Activated CD4-positive, alpha-beta T cell treated with anti-CD3 and anti-CD28 coated beads, Interleukin-10, Interleukin-2, amounts not matched to agents 100 ng/mL and 50 ng/mL, durations not matched to agents 16 hours and 8 hours (primary cell): ENCODE measurements at places on chromosomes 13 and 19.

GRCh38 chr13:37585541-37585940, 13.0 kb downstream of the POSTN start:
- no peak for DNase-seq

DNA sequence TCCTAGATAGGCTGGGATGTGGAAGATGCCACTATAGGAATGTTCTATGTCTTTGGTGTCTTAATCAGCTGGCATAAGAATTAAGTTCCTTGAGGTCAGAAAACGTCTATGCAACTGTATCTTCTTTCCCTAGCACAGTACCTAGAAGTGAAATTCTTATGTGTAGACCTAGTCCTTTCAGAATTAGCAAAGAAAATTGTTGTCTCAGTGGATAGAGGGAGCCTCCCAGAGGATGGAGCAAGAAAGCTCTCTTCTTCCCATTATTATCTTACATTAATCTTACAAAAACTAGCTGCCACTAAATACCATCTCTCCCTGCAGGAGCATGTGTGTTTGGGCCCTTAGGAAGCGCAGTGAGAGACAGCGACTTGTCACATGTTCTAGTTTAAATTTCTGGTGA, 11.6 kb downstream of the CLDN10 start:
- no peak for DNase-seq

GRCh38 chr13:43510956-43511901, 275.5 kb downstream of the ENOX1 start:
- no peak for DNase-seq

- no peak for DNase-seq
Observed at GRCh38 chr13:94596575-94596971, 621 bp upstream of the TGDS start.

- DNase-seq = no peak
Observed at GRCh38 chr19:50419022-50419579, 363 bp downstream of the SPIB start.

DNA sequence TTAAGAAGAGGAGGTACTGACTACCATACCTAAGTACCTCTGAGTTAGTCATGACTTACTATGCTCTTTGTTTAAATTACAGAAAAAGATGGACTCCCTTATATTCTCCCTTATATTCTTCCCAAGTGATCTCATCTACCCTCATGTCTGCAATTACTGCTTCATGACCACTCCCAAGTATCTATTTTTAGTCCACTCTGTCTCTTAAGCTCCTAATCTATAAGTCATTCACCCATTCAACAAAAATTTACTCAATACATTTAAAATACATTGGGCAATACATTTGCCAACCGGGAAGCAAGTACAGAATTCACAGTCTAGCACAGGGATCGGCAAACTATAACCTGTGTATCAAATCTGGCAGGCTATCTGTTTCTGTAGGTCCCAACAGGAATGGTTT, 42.6 kb downstream of the KPNA3 start:
- no peak for DNase-seq

GRCh38 chr13:46747031-46747820, 49.7 kb downstream of the ESD start:
- DNase-seq = no peak

DNA sequence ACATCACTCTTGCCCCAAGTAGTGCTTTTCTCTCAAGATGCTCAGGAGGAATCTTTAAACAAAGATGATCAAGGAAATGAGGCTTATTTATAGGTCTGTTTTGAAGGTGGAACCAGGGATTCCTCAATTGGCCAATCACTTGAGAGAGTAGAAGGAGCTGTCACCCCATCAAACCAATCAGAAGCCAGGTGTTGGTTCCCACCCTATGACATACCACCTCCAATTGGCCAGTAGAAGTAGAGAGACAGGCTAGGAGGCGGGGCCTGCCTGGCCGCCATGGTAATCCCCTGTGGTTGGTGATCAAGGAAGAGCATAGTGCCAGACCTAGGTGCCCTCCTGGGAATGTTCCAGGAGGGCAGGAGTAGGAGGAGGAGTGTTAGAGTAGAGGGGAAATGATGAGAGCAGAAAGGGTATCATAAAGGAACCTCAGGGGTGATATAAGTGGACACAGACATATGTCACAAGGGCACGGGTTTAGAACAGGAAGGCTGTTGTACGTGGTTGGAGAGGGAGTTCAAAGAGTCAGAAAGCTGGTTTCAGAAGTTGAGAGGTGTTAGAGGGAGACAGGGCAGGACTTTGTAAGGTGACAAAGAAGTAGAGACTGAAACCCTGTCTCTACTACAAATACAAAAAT, 10.5 kb downstream of the PMIS2 start:
- DNase-seq = peak; percentile 31

GRCh38 chr19:3852614-3853254, 16.1 kb downstream of the ZFR2 start:
- no peak for DNase-seq

- no peak for DNase-seq
Observed at GRCh38 chr13:62747152-62747551, 1331.5 kb upstream of the PCDH20 start.

- DNase-seq = no peak
Observed at GRCh38 chr13:98496479-98496791, 80.5 kb downstream of the STK24 start.

DNA sequence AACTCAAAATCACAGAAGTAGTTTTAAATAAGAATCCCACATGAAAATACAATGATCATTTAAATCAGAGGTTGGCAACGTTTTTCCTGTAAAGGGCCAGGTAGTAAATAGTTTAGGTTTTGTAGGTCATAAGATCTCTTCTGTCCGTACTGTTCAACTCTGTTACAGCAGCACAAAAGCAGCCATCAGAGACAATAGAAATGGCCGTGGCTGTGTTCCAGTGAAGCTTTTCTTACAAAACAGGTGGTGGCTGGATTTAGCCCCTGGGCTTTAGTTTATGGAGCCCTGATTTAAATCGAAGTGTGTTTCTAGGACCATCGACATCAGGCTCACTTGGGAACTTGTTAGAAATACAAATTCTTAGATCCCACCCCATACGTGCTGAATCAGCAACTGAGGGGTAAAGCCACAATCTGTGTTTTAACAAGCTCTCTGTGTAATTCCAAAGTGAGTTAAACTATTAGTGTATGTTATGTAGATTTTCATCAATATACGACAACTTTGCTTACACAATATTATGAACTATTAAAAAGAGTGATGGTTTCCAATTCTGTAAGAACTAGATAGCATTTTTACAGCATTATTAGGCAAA, 54.8 kb upstream of the MIR17HG start:
- DNase-seq = no peak

DNA sequence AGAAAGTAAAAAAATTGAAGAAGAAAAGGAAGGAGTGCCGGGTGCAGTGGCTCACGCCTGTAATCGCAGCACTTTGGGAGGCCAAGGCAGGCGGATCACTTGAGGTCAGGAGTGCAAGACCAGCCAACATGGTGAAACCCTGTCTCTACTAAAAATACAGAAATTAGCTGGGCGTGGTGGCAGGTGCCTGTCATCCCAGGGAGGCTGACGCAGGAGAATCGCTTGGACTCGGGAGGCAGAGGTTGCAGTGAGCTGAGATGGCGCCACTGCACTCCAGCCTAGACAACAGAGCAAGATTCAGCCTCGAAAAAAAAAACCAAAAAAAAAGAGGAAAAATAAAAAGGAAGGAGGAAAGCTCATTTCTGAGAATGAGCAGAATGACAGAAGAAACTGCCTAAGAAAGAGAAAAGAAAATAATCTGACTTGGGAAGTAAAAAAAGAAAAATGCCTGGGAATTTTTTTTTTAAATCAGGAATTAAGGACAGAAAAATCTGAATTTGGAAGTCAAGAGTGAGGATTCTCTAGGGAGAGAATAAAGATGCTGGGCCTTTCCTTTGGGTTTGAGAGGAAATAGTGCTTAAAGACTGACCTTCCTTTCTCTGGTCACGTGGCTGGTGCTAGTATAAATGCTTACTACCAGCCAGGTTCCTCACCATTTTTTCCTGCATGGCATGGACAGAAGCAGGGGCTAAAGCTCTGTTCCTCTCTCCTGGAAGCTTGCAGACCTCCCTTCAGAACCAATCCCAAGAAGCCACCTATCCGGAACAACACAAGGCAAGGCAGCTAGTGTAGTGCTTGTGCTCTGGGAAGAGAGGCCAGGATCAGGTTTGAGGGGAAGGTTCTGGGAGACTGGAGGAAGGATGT, at the start of gene FFAR2:
Gene FFAR2 (plus strand): TSS at position 652 of the 864 bp plus-strand sequence. CDS start 1,458 bp downstream, outside the sequence.
- no peak for DNase-seq

- DNase-seq = no peak
Observed at GRCh38 chr13:59873309-59873708, 290.4 kb downstream of the DIAPH3 start.

DNA sequence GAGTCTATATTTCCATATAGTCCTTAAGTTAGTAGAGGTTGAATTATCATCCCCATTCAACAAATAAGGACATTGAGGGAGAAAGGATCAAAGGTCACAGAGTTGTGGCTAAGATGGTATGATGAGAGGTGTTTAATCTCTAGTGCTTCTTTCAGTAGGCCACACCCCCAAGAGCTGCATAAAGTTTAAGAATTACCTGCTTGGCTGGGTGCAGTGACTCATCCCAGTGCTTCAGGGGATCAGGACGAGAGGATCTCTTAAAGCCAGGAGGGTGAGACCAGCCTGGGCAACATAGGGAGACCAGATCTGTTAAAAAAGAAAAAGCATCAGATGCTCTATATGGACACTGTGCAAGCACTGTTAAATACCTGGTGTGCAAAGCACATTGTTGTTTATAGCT, 560.0 kb upstream of the KLHL1 start:
- no peak for DNase-seq

DNA sequence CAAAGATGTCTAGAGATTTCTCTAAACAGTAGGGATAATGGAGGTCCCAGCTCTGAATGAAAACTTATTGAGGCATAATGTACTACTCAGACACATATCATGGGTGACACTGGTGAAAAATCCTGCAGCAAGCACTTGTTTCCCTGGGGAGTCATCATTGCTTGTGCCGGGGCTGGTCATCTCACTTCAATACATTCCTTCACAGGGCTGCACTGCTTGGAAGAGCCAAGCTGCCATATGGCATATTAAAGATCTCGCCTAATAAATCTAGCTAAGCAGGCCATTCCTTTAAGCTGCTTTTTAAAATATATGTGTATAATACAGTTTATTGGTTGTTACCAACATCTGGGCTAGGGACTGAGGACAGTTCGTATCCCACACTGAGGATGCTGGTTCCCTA, 332.2 kb upstream of the GPC6 start:
- DNase-seq = no peak

GRCh38 chr13:40664350-40665125, 1.9 kb downstream of the FOXO1 start:
- DNase-seq = peak; percentile 76

DNA sequence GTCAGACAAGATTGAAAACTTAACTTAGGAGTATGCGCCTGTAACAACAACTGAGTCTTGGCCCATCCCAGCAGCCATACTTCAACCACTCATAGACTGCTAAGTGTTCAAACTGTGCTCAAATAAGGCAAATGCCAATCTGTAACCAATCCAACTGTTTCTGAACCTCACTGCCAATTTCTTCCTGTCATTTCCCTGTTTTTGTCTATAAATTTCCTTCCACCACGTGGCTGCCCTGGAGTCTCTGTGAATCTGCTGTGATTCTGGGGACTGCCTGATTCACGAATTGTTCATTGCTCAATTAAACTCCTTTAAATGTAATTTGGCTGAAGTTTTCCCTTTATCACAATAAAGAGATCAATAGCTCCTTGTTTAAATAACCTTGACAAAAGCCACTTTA, 50.8 kb upstream of the FREM2 start:
- DNase-seq = no peak

DNA sequence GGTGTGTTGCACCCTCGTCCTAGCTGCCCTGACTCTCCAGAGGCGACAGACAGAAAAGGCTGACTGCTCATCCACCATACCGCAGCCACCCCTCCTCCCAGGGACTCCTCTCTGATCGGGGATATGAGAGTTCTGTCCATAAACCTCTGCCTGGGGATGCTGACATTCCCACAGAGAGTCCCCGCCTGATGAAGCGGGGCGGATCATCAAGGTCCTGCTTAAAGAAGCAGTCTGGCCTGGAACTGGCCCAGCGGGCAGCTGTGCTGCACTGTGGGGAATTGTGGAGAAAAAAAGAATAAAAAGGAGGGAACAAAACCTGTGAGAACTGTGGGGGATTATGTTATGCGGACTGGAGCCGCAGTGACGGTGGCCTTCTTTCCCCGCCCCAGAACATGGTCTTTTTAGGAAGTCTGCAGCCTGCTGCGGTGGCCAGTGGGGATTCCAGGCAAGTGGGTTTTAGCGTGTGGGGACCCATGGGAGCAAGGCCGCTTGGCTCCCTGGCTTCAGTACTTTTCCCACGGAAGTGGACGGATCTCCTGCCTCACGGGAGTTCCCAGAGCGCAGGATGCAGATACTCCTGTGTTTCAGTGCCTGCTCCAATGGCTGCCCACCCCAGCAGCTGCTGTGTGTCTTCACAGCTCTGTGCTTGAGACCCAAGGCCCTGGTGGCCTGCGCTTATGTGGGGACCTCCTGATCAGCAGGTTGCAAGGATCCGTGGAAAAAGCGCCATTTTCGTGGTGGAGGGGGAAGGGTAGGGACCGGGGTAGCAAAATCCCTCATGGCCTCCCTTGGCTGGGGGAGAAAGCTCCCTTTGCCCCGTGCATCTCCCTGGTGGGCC, 1456.2 kb upstream of the SLC10A2 start:
- no peak for DNase-seq

- DNase-seq = no peak
Observed at GRCh38 chr19:5050067-5050656, 81.2 kb downstream of the KDM4B start.

DNA sequence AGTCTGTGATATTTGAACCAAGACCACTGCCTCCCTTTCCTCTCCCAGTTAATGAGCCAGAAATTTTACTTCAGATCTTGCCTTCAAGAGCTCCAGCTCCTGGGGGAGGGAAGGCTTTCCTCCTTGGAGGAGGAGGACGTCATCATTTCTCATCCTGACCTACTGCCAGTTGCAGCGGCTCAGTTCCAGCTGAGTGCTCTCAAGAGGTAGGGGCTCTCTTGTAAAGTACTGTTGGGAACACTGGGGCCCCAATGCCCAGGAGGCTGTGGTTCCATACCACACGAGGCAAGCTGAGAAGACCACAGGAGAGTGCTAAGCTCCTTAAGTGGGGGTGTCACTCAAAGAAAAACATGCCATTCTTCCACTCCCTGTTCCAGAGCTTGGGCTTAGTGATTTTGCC, 36.2 kb downstream of the METTL21C start:
- no peak for DNase-seq

GRCh38 chr19:14381689-14382474, 638 bp downstream of the ADGRE5 start:
- DNase-seq = peak; percentile 92

DNA sequence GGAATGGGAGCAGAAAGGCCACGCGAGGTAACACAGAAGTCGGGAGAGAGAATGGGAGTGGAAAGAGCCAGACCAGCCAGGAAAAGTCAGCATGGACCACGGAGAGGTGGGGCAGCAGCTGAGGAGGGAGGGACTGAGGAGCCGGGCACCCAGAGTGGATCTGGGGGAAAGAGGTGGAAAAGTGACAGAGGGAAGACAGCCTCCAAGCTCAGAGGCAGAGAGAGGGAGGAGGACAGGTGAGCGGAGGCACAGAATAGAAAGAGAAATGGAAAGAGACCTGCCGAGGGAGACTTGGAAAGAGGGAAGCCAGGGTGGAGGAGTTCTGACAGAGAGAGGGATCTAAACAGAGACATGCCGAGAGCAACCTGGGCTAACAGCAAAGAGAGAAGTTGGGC, 1.6 kb downstream of the GRIK5 start:
- no peak for DNase-seq
